ENCODE measurements at places on chromosomes 1 and 21.
A peak's percentile ranks its signal among the peaks of the same experiment; 100 is the strongest.

DNA sequence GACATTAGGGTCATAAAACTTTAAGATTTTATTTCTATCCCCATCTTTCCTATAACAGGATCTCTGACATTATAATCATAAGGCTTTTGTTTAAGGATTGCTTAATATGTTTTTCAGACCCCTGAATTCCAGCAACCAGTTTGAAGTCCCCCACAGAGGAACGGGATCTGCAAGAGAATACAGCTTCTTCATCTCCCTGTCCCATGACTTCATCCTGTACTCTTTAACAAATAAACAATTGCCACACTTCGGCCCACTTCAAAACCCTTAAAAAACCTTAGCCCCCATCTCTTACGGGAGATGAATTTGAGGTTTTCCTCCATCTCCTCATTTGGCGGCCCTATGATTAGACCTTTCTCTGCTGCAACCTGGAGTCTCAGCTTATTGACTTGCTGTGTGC, 35.8 kb downstream of the TESK2 start:
- H3K4me1 ChIP-seq: no peaks in the 10 kb centered on the region
- no peaks in the 10 kb centered on the region for H3K36me3 ChIP-seq
- H3K4me3 ChIP-seq: no peak overlapping the region
- H3K27ac ChIP-seq: no peak overlapping the region
- no peaks in the 10 kb centered on the region for H3K27me3 ChIP-seq
- DNase-seq: peak; percentile 18

- H3K36me3 ChIP-seq: no peaks in the 10 kb centered on the region
- no peak overlapping the region for H3K4me3 ChIP-seq
- no peak overlapping the region for H3K27ac ChIP-seq
- no peaks in the 10 kb centered on the region for H3K27me3 ChIP-seq
Measured at GRCh38 chr1:230307213-230307612, 118.9 kb downstream of the PGBD5 start.

- no peak for DNase-seq
- peaks cover 6% of the 10 kb centered on the region for H3K36me3 ChIP-seq
Measured at GRCh38 chr1:110944806-110945205, 18.9 kb downstream of the LRIF1 start.

- H3K4me1 ChIP-seq: peaks cover 3% of the 10 kb centered on the region
- DNase-seq: peak; percentile 51
- peak overlapping the region; percentile 67 for H3K27ac ChIP-seq
- H3K27me3 ChIP-seq: no peaks in the 10 kb centered on the region
Measured at GRCh38 chr1:20739225-20739624, 6.7 kb upstream of the SH2D5 start.

GRCh38 chr21:24265987-24266386, 1341.3 kb downstream of the MRPL39 start:
- H3K36me3 ChIP-seq: no peaks in the 10 kb centered on the region
- H3K4me3 ChIP-seq: no peak overlapping the region
- H3K27me3 ChIP-seq: no peaks in the 10 kb centered on the region
- no peaks in the 10 kb centered on the region for H3K4me1 ChIP-seq

- H3K27me3 ChIP-seq: no peaks in the 10 kb centered on the region
- no peak overlapping the region for H3K27ac ChIP-seq
- no peaks in the 10 kb centered on the region for H3K36me3 ChIP-seq
- no peaks in the 10 kb centered on the region for H3K4me1 ChIP-seq
Measured at GRCh38 chr21:19969156-19969555, 1029.1 kb upstream of the NCAM2 start.

DNA sequence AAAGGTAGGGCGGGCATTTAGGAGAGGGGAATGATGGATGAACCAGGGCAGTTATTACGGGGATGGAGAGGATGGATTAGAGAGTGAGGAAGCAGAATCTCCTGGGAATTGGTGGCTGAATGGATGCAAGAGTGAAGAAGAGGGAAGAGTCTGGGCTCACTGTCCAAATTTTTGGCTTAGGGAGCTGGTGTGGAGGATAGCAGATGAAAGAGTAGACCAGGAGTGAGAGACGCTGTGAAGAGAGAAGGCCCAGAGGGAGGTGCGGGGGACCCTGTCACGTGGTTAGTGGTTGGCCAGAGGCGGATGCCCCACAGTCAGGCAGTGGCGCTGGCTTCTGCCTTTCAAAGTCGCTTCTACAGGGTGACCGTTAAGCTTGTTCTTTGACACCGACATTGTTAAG, 78.4 kb downstream of the PEX14 start:
- peaks cover 5% of the 10 kb centered on the region for H3K36me3 ChIP-seq
- DNase-seq: no peak
- peaks cover 7% of the 10 kb centered on the region for H3K4me1 ChIP-seq
- no peak overlapping the region for H3K4me3 ChIP-seq

GRCh38 chr1:43666608-43667007, 16.7 kb downstream of the KDM4A start:
- peak overlapping the region; percentile 13 for H3K27ac ChIP-seq
- no peak for DNase-seq
- H3K36me3 ChIP-seq: peaks cover 80% of the 10 kb centered on the region
- no peak overlapping the region for H3K4me3 ChIP-seq
- no peaks in the 10 kb centered on the region for H3K27me3 ChIP-seq
- peaks cover 15% of the 10 kb centered on the region for H3K4me1 ChIP-seq

DNA sequence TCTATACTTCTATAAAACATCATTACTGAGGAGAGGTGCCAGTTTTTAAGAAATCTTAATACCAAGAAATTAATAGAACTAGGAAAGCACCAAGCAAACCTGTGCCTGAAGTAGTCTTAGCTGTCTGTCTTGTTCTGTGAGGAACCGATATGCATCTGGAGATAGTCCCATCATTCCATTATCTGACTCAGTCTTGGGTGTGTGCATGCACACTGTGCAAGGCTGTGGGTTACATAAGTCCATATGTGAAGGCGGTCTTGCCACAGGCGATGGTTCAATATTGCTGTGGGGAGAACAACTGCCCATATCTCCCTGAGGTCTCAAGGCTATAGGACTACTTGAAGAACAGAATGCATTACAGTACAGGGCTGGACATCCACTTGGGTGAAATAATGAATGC, 33.8 kb downstream of the STIL start:
- DNase-seq: no peak
- no peak overlapping the region for H3K27ac ChIP-seq
- H3K36me3 ChIP-seq: peaks cover 31% of the 10 kb centered on the region
- no peak overlapping the region for H3K4me3 ChIP-seq

DNA sequence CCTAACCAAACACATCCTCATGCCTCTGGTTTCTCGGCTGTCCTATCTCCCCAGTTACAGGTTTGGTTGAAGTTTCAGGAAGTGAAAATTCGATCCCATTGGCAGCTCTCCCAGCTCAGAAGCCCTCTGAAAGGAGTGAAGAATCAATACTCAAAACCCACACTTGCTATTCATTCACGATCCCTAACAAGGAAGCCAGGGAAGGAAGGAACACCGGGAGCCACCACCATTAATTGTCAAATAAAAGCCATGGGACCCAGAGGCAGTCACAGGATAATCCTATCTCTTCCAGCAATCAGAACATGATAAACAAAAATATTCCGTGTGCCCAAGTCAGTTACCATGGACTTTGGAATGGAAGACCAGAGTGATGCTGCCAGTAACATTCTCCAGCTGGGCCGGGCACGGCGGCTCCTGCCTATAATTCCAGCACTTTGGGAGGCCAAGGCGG, 7.0 kb downstream of the TMPRSS2 start:
- no peak overlapping the region for H3K27ac ChIP-seq
- DNase-seq: no peak
- no peak overlapping the region for H3K4me3 ChIP-seq

- no peak overlapping the region for H3K27ac ChIP-seq
- H3K36me3 ChIP-seq: no peaks in the 10 kb centered on the region
- H3K27me3 ChIP-seq: peaks cover 69% of the 10 kb centered on the region
- no peak for DNase-seq
- no peak overlapping the region for H3K4me3 ChIP-seq
- H3K4me1 ChIP-seq: no peaks in the 10 kb centered on the region
Measured at GRCh38 chr1:111963985-111964738, 25.3 kb downstream of the KCND3 start.

- no peak overlapping the region for H3K4me3 ChIP-seq
- no peaks in the 10 kb centered on the region for H3K36me3 ChIP-seq
- no peak for DNase-seq
- H3K4me1 ChIP-seq: no peaks in the 10 kb centered on the region
Measured at GRCh38 chr1:45258059-45258650, 51.8 kb upstream of the ZSWIM5 start.

GRCh38 chr1:94599095-94599813, 57.7 kb upstream of the F3 start:
- H3K36me3 ChIP-seq: no peaks in the 10 kb centered on the region
- H3K27me3 ChIP-seq: no peaks in the 10 kb centered on the region
- H3K4me1 ChIP-seq: peaks cover 2% of the 10 kb centered on the region
- no peak overlapping the region for H3K27ac ChIP-seq

DNA sequence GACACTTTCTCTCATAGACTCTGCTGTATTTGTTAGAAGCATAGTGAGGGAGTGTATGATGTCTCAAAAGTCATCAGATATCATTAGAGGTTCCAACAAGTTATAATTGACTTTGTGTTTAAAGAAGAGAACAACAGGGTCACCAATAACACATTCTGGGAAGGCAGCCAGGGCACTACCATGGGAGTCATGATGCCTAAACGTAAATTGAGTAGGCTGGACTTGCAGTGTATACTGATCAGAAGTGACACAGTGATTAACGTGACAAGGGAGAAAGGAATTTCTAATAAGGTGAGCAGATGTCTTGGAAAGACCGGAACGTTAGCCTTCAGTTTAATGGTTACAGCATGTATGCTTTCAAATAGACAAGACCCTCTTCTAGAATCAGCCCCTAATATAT, 973.2 kb downstream of the NCAM2 start:
- H3K4me3 ChIP-seq: no peak overlapping the region
- H3K4me1 ChIP-seq: no peaks in the 10 kb centered on the region
- no peak for DNase-seq
- H3K36me3 ChIP-seq: no peaks in the 10 kb centered on the region
- H3K27me3 ChIP-seq: no peaks in the 10 kb centered on the region

DNA sequence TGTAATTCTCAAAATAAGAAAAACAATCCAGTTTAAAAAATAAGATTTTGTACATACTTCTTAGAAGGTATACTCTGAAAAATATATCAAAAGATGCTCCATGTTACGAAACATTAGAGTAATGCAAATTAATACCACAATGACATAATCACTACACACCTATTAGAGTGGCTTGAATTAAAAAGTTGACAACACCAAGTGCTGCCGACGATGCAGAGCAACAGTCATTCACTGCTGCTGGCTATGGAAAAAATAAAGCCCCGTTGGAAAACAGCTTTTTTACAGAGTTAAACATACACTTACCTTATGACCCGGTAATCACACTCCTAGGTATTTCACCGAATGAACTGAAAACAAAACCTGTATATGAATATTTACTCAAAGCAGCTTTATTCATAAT, 14.8 kb downstream of the COA6 start:
- no peaks in the 10 kb centered on the region for H3K27me3 ChIP-seq
- H3K4me1 ChIP-seq: no peaks in the 10 kb centered on the region
- H3K27ac ChIP-seq: no peak overlapping the region
- peaks cover 40% of the 10 kb centered on the region for H3K36me3 ChIP-seq
- DNase-seq: no peak

GRCh38 chr1:209038735-209039134, 544.8 kb upstream of the CAMK1G start:
- peak overlapping the region; percentile 84 for H3K27ac ChIP-seq
- peaks cover 2% of the 10 kb centered on the region for H3K4me1 ChIP-seq
- H3K36me3 ChIP-seq: no peaks in the 10 kb centered on the region

DNA sequence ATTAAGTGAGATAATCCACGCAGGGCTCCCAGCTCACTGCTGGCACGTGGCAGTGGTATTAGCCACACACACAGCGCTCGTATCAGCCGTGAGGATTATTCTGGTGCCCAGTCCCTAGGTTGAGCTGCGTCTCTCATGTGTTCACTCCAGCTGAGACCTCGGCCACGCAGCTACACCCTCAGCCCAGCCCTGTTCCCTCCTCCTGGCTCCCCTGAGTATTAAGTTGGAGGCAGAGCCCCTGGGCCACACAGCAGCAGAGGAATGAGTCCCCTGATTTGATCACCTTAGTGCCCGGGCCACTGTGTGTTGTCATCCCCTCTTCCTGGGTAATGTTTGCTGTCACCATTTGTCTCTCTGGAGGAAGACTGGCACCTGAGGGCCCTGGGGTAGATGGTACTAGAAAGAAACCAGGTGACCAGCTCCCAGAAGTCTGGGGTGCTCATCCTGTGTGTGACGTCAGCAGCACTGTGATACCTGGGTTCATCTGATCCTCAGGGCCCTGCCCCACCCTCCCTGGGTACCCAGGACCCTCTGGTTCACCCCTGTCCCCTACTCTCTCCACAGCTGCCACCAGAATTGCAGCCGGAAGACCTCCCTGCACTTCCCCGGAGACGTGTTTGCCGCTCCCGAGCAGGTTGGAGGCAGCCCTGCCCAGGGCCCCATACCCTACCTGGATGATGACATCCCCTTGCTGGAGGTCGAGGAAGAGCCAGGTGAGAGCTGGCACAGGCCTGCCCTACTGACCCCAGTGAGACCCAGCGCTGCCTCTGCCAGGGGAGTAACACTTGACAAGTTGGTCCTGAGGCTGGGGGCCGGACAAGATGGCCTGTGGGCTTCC, 40.1 kb downstream of the DISP3 start:
- no peak overlapping the region for H3K4me3 ChIP-seq
- peaks cover 9% of the 10 kb centered on the region for H3K27me3 ChIP-seq
- no peak for DNase-seq

- H3K27me3 ChIP-seq: peaks cover 13% of the 10 kb centered on the region
- H3K4me3 ChIP-seq: no peak overlapping the region
- peaks cover 9% of the 10 kb centered on the region for H3K4me1 ChIP-seq
- DNase-seq: no peak
- H3K27ac ChIP-seq: no peak overlapping the region
Measured at GRCh38 chr1:31725777-31726535, 22.1 kb upstream of the COL16A1 start.

DNA sequence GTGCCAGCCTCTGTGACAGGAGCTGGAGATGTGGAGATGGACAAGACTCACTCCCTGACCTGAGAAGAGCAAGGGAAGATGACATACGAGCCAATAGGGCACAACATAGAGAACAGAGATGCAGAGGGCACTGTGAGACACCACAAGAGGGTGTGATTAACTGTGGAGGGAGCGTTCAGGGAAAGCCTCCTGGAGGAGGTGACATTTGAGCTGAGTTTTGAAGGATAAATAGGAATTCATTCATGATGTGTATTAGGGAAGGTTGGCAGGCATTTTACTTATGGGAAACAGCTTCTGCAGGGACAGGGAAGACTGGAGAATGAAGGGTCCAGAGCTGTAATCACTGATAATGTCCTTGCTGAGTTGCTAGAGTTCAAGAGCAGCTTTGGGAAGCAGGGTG, 25.0 kb upstream of the TENT5C start:
- H3K36me3 ChIP-seq: no peaks in the 10 kb centered on the region
- H3K27ac ChIP-seq: no peak overlapping the region
- H3K27me3 ChIP-seq: peaks cover 25% of the 10 kb centered on the region
